SJSA1 (cell line): ENCODE measurements at places on chromosomes 6 and 20. TPM values are rescaled to one million over a fixed set of nuclear protein-coding genes. Genes with fewer than 3 reads are reported as not detected.
A peak's percentile ranks its signal among the peaks of the same experiment; 100 is the strongest.

Gene RBM24
- 30.3 and 43.7 TPM in 2 replicates for total RNA-seq

Gene NHSL1
- total RNA-seq, result 6.6 and 13.9 TPM in 2 replicates

Gene OSBPL2
- 10.5 and 14.9 TPM in 2 replicates for total RNA-seq

Gene CCN6
- not detected in 2 replicates for total RNA-seq

Gene CDS2
- 27.4 and 31.2 TPM in 2 replicates for total RNA-seq

Gene FRK
- 0.66 and 0.91 TPM in 2 replicates for total RNA-seq

Gene PACSIN1
- total RNA-seq, result not detected in 2 replicates

Gene ATXN1
- total RNA-seq, result 20.8 and 24.8 TPM in 2 replicates

Gene OSER1
- total RNA-seq, result 33.8 and 58.7 TPM in 2 replicates

Gene FABP7
- total RNA-seq, result not detected in 2 replicates

Gene MAS1
- total RNA-seq, result not detected in 2 replicates

Gene SDHAF4
- total RNA-seq, result 12.4 and 16.9 TPM in 2 replicates

DNA sequence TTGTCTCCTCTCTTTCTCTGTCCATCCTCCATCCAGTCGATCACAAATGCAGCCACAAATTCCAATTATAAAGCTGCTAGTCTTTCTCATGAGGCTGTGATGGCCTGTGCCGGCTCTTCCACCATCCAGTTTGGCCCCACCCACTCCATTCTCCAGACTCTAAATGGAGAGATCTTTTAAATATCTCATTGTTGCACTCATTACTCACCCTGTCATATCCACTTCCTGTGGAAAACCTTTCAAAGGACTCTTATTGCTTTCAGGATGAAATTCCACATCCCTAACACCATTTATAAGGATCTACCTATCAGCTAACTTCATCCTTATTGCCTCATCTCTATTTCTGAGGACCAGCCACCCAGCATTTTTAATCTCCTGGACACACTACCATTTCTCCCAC is 70.6 kb downstream of the NRN1 start:
- H3K36me3 ChIP-seq, result no peaks in the 10 kb centered on the region
- H3K27me3 ChIP-seq, result no peaks in the 10 kb centered on the region
- H3K4me3 ChIP-seq, result no peak overlapping the region; the same call in 1 of the 2 replicates

GRCh38 chr6:152184917-152185574 is 377.6 kb downstream of the ESR1 start:
- H3K27me3 ChIP-seq, result no peaks in the 10 kb centered on the region
- H3K4me1 ChIP-seq, result no peaks in the 10 kb centered on the region
- DNase-seq, result no peak
- H3K36me3 ChIP-seq, result peaks cover 12% of the 10 kb centered on the region
- no peak overlapping the region for H3K27ac ChIP-seq
- no peak overlapping the region for H3K4me3 ChIP-seq

- no peaks in the 10 kb centered on the region for H3K27me3 ChIP-seq
- no peak overlapping the region for H3K27ac ChIP-seq
- no peaks in the 10 kb centered on the region for H3K4me1 ChIP-seq
Observed at GRCh38 chr6:53151676-53152075, 3.0 kb upstream of the GCM1 start.

DNA sequence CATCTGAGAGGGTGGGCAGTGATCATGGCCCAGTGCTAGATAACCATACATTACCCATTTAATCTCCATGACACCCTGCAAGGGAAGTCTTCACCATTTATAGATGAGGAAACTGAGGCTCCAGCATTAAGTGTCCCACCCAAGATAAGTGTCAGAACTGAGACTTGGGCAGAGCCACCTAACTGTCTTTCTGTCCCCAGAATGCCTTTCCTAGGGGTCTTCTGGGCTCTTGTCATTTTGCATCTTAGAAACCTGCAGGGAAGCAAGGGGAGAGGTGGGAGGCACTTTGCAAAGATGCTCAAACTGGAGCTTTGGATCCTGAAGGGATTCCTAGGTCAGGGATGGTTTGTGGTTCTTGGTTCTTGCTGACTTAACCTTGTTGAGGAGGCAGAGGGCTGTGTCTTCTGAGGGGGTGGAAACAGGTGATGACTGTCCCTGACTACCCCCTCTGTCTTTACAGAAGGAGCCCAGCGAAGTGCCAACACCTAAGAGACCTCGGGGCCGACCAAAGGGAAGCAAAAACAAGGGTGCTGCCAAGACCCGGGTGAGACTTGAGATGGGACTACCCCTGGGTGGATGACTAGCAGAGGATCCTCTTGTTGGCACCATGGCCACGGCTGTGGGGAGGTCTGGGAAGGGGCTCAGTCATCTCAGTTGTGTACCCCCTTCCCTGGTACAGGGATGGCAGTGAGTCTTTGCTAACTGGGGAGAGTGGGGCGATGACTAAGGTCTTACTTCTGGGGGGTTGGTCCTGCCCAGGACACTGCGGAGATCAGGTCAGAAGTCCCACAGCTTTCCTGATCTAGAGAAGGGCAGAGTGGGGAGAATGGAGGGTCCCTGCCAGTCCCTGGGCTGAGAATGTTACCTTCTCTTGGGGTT is 5.8 kb downstream of the HMGA1 start:
- DNase-seq, result no peak
- peak overlapping the region; percentile 90 for H3K27ac ChIP-seq
- H3K4me3 ChIP-seq, result no peak overlapping the region

DNA sequence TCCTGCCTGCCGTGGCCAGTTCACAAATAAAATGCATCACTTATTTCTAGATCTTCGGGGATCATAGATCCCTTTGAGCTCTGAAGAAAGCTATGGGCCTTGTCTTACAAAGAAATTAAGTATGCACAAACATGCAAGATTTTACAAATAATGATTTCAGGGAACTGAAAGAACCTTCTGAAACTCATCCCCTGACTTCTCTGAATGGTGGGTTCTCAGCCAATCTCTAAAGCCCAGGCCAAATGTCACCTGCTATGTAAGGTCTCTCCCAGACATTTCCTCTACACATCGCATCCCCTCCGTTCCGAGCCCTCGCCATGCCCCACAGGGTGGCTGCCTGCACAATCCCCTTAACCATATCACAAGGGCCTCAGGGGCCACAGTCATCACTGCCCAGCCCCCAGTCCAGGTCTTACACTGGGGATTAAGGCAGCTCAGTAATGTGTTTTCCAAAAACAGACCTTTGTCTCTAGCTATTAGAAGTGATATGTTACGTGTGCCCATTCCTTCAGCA is 16.1 kb upstream of the ANKRD60 start:
- no peak overlapping the region for H3K27ac ChIP-seq
- no peaks in the 10 kb centered on the region for H3K36me3 ChIP-seq
- no peaks in the 10 kb centered on the region for H3K27me3 ChIP-seq
- no peak for DNase-seq
- no peak overlapping the region for H3K4me3 ChIP-seq

- peaks cover 4% of the 10 kb centered on the region for H3K36me3 ChIP-seq
- H3K27ac ChIP-seq, result no peak overlapping the region
Observed at GRCh38 chr20:54203281-54203680, 4.6 kb upstream of the PFDN4 start.

GRCh38 chr6:43724914-43725642 is 37.5 kb upstream of the MRPS18A start:
- DNase-seq, result peak; percentile 93
- H3K36me3 ChIP-seq, result no peaks in the 10 kb centered on the region
- no peak overlapping the region for H3K4me3 ChIP-seq
- no peak overlapping the region for H3K27ac ChIP-seq

- H3K27ac ChIP-seq, result peak overlapping the region; percentile 46
- H3K4me1 ChIP-seq, result peaks cover 29% of the 10 kb centered on the region
- DNase-seq, result peak; percentile 73
- H3K36me3 ChIP-seq, result no peaks in the 10 kb centered on the region
- no peak overlapping the region for H3K4me3 ChIP-seq
- H3K27me3 ChIP-seq, result no peaks in the 10 kb centered on the region
Observed at GRCh38 chr20:25177890-25178321, 17.6 kb upstream of the ENTPD6 start.

DNA sequence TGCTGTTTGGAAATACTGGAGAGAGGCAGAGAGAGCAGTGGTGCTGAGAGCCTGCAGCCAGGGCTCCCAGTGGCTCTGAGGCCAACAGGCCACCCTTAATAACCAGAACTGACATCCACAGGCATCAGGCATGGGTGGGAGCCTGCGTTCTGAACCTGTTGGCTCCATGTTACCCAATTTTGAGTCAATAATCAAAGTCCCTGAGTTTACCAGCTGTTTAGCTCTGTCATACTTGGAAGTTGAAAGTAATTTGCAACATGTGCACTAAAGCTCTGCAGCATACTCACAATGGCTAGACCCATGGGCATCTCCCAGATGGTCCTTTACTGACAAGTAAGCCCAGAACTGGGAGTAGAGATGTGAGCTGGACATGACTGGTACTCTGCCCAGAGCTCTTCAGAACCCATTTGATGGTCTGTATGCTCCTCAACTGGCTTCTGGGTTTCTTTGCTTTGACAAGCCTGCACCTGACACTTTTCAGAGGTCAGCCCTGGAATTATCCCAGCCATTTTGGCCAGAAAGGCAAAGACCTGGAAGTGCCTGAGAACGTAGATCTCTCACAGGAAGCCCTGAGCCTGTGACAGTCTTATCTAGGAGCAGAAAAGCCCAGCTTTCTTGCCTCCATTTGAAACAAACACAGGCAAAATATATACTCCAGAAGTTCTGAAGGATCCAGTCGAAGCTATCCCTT is 122.4 kb upstream of the CITED2 start:
- H3K27me3 ChIP-seq, result no peaks in the 10 kb centered on the region
- H3K4me1 ChIP-seq, result no peaks in the 10 kb centered on the region
- H3K27ac ChIP-seq, result no peak overlapping the region
- no peak for DNase-seq

DNA sequence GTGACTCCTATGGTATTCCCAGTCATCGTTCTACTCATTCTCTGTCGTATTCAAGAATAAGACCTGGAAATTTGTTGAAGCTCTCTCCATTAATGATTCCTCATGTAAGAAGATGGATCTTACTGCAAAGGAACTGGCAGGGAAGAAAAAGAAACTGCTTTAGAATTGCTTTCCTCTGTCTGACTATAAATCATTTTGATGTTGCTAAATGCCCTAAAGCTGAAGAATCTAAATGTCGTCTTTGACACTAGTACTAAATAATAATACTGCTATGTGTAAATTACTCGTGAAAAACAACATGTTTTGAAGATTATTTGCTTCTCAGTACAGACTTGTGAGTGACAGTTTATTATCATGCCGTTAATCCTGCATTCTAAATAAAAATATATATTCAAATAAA is 20.5 kb upstream of the MYLIP start:
- no peaks in the 10 kb centered on the region for H3K36me3 ChIP-seq
- H3K27ac ChIP-seq, result no peak overlapping the region
- no peak overlapping the region for H3K4me3 ChIP-seq
- DNase-seq, result no peak
- H3K27me3 ChIP-seq, result 0 out of 2 replicates have a peak, but pooled peaks cover 2% of the 10 kb centered on the region

- no peaks in the 10 kb centered on the region for H3K4me1 ChIP-seq
- H3K27me3 ChIP-seq, result no peaks in the 10 kb centered on the region
- H3K4me3 ChIP-seq, result no peak overlapping the region
- no peaks in the 10 kb centered on the region for H3K36me3 ChIP-seq
- H3K27ac ChIP-seq, result no peak overlapping the region
Observed at GRCh38 chr6:16402581-16402900, 164.2 kb downstream of the GMPR start.
